ENCODE measurements at places on chromosomes 3 and 15.

DNA sequence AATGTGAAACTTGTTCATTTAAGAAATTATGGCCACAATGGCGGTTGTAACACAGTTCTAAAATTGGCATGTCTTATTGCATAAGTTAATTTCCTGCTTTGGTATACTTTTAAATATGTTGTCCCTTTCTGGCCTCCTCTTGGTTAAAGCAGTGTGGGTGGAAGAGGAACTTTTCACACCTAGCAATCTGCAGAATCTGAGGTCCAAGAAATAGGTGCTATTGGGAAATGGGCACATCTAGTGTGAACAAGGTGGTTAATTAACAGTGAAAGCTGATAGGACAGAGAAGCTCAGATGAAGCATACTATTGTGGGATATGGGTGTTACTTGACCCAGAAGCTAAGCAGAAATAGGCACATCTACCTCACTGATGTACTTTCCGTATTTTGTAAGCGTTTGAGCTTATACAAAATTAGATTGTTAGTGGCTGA is 10.6 kb downstream of the CMC1 start:
- DNase-seq = no peak

DNA sequence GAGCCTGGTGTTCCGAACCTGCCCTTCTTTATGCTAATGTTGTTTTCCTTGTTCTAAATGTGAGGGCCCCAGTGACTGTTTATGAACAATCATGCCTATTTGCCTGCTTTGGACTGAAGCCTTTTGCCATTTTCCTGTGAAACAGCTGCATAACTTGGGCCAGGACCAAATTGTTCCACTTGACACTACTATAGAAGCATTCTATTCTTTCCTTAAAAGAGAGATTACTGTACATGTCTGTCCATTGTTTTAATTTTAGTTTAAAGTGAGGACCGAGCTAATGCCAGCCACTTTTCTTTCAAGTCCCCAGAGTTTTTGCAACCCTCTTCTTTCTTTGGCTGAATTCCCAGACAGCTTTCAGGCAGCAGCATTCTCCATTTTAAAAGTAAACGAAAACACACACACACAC is 980.3 kb downstream of the CADM2 start:
- DNase-seq = no peak

DNA sequence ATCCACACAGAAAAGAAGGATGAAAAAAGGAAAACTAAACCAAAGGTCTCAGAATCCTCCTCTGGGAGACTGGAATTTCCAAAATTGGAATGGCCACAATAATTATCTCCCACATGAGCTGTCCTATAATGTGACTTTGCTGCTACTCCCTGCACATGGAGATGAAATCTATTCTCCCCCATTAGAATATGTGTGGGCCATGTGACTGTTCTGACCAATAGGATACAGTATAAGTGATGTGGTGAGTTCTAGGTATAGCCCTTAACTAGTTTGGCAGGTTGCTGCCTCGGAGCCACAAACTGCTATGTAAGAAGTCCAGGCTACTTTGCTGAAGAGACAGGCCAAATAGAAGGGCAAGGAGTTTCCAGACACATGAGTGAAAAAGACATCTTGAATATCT is 5.2 kb downstream of the TRIM59 start:
- no peak for DNase-seq

DNA sequence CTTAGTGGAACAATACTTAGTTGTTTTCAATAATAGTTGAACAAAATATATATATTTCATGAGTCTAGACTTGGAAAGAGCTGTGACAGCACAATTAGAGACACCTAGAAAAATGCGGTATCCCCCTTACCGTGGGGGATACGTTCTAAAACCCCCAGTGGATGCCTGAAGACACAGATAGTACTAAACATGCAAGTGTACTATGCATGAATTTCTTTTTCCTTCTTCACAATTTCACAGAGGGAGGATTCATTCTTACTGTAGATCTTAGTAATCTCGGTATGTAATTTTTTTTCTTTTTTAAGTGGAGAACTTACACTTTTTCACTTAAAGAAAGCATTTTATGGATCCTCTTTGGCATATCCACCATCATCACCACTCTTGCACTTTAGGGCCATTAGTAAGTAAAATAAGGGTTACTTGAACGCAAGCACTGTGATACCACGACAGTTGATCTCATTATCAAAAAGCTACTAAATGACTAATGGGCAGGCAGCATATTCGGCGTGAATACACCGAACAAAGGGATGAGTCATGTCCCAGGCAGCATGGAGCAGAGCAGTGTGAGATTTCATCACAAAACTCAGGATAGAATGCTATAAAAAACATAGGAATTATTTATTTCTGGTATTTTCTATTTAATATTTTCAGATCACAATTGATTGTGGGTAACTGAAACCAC is 72.3 kb upstream of the ZNF280D start:
- DNase-seq = no peak

GRCh38 chr15:63211092-63211490 is 21.7 kb downstream of the RAB8B start:
- no peak for DNase-seq

GRCh38 chr15:39167164-39168058 is 413.5 kb upstream of the THBS1 start:
- no peak for DNase-seq

GRCh38 chr3:114839476-114839875 is 307.6 kb downstream of the ZBTB20 start:
- DNase-seq = no peak

- DNase-seq = no peak
Measured at GRCh38 chr15:96544162-96544756, 213.8 kb downstream of the NR2F2 start.

DNA sequence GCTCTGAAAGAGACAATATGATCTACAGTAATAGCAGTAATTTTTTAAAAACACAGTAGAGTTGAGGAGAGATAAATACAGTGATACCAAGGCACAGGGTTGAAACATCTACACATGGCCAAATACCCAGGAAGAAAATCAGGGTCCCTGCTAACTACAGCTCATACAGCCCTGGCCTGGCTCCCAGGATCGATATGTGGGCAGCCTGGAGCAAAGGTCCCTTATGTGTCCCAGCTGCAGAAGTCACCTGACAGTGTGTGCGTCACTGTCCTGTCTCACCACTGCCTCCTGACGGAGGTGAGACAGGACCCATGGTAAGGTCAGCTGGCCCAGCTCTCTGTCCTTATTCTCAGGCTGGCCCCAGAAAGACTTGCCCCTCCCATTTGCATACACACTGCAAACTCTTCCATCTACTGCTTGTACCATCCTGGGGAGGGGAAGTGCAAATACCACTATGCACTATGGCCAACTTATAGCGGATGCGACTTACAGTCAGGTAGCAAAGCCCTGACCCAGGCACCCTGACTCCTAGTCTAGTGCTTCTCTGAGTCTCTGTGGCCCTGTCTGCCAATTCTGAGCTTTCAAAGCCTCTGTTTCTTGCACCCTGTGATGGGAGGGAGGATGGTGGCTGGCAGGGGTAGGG is 22.0 kb upstream of the BCL2L10 start:
- no peak for DNase-seq

GRCh38 chr3:66000506-66000905 is 38.2 kb downstream of the MAGI1 start:
- no peak for DNase-seq

DNA sequence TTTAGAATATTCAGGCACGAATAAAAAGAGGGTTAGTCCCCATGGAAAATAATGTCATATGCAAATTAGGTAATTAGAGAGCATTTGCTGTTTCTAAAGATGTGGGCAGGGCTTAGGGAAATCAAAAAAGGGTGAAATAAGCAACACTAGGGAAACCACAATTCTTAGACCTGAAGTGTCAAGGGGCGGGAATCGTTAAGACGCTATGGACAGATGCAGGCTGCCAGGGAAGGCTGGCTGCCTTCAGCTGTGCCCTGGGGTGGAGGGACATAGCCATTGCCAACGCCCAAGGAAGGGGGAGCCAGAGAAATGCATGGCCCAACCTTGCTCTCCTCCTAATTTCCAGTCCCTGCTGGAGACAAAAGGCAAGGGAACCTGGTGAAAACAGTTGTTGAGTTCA is 141.7 kb upstream of the PROK2 start:
- no peak for DNase-seq

DNA sequence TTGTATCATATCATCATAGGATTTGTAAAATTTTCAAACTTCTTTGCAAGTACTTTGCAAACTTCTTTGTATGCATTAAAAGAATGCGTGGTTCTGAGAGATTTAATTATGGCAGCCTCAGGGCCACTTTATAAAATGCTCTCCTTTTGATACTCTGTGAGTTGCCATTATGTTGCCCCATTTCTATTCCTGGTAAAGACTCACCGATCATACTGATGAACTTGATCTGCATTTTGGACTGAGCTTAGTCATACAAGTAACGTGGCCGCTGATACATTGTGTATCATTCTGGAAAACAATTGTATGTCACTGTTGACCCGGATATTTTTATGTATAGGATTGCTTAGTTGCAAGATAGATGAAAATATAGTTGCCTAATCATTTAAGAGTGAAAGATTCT is 38.8 kb downstream of the AKAP13 start:
- no peak for DNase-seq

- DNase-seq = no peak
Measured at GRCh38 chr3:174046311-174046710, 648.8 kb downstream of the NLGN1 start.

DNA sequence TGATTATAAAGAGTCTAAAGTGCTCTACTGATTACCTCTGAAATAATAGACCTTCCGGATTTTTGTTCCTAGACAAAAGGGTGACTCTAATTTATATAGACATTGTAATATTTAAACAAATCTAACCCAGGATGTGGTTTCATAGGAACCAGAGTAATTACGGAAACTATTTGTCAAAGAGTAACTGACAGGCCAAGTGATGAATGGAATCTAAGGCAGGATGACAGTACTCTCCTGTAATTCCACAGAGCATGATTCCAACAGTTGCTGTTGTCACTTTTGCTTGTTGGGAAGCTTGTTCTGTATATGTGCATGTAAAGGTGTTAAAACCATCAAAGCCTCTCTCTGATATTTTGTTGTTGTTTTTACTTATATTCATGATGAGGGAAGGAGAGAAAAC is 1141.0 kb downstream of the IGSF11 start:
- no peak for DNase-seq

- DNase-seq = no peak
Measured at GRCh38 chr3:51966922-51967383, 301 bp downstream of the PCBP4 start.

- DNase-seq = no peak
Measured at GRCh38 chr3:181764544-181764943, 52.8 kb downstream of the SOX2 start.

DNA sequence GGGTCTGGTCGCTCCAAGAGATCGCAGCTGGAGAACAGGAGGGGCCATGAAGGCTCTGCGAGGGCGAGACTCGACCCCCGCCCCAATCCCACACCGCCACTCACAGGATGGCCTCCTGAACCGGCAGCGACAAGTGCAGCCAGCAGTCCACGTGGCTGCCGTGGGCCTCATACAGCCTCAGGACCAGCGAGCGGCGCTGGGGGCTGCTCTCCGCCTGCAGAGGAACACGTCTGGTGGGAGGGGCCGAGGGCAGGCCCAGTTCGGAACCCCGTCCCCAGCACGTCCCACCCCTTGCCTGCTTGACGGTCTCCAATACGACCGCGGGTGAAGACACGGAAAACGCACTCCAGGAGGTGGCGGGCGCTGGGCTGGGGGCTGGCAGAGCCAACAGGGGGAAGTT is 9.2 kb downstream of the NEIL1 start:
- DNase-seq = no peak

GRCh38 chr15:28914483-28915023 is 28.8 kb downstream of the APBA2 start:
- DNase-seq = no peak

DNA sequence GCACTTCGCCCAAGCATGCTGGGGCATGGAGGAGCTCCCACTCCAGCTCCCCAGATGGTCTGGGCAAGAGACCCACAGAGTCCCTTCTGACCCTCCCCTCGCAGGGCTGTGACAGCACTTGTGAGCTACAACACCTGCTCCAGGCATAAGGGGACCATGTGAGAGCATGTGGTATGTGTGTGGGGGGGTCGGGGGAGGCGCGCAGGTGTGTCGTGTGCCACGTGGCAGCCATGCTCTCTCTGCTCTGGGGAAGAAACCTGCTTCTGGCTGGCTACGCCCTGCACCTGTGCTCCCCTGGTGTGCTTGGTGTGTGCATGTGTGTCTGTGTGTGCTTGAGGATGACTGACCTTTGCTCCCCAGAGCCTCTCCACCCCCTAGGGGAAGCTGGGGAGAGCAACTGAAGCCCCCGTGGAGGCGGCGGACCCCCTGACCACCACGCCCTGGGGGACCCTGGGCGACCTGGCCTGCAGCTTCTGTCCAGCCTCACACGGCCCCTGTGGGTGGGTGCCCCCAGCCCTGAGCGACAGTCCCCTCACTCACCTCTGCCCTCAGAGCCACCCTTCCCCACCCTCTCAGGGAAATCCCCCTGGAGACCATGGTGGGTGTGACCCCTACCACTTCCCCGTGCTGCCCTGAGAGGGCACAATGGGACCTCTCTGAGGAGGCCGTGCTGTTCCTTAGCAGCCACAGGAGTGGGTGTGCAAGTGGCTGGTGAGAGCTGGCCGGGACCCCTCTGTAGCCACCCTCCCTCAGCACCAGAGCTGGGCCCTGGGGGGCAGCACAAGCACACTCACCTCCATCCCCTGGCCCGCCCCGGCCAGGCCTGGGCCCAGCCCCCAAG is 16.6 kb upstream of the SEC13 start:
- DNase-seq = no peak

- DNase-seq = no peak
Measured at GRCh38 chr3:144257381-144257780, 285.8 kb downstream of the DIPK2A start.

DNA sequence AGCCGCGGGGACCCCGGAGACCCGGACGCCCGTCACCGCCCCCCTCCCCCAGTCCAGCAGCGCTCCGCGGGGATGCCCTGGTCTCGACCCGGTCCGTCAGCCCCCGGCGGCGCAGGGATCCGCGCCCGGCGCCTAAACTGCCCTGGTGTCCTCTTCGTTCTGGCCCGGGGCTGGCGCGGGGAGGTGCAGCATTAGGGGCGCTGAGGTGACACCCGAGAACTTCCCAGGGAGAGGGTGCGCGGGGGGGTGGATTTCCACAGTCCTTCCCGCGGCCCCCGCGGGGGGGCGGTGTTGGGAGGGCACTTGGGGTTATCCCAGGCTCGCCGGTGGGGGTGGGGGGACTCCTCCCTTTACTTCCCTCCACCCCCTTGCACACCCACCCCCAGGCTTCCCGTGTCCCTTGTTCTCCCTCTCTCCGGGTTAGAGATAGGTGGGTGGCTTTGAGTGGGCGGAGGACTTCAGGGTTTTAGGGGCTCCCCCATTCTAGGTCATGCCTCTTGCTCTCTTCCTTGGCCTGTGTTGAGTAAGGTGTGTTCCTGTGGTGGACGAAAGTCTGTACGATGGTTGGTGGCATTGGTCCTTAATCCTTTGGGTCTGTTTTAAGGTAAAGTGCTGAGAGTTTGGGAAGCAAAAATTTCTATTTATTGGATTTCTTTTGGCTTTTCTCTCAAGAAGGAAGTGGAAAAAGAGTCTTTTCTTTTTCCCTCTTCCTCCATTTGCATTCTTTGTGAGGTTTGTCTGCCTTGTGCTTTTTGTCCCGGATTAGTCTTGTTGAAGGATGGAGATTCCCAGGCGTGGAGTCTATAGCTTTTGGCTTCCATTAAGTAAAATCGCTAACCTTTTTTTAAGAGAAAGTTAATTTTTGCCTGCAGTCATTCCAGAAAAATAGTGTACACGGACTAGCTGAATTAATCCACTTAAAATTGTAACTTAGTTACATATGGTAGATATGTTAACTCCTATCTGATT is 811 bp downstream of the SKIL start:
- peak; percentile 53 for DNase-seq
